ENCODE measurements at places on chromosomes 16 and 17. TPM values are rescaled to one million over a fixed set of nuclear protein-coding genes. Genes with fewer than 3 reads are reported as not detected.

- no peak for DNase-seq
Observed at GRCh38 chr17:81143200-81143527, 22.1 kb upstream of the PVALEF start.

DNA sequence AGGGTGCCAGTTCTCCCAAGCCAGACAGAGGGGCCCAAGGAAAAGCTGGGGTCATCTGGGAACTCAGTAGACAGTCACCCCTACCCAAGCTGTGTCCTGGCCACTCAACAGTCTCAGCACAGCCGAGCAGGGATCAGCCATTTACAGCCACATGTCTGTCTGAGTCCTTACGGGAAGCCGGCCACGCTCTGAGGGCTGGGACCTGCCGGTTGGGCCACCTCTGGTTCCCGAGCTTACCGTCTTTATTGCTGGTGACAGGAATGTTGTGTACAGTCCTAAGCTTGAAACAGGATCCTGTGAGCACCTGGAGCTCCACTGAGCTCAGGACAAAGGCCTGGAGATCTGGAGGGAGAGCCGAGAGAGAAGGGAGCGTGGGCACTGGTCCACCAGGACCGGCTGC is 59.8 kb downstream of the TIMM22 start:
- DNase-seq, result no peak

- no peak for DNase-seq
Observed at GRCh38 chr16:67216612-67217490, 10.1 kb upstream of the TMEM208 start.

The MILR1 gene
- polyA plus RNA-seq, result 11.6 TPM

- no peak for DNase-seq
Observed at GRCh38 chr16:23676924-23677480, 1.7 kb upstream of the PLK1 start.

DNA sequence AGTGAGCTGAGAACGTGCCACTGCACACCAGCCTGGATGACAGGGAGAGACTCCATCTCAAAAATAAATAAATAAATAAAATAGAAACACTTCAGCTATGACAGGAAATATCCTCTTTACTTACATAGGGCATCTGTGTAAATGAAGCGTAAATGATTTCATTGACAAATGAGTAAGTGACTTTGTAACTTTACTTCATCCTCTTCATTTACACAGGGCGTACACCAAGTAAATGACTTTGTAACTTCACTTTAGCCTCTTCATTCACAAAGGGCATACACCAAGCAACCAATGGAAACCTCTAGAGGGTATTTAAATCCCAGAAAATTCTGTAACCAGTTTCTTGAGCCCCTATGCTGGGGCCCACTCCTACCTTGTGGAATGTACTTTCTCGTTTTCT is 16.2 kb upstream of the KLHDC4 start:
- DNase-seq, result no peak

- DNase-seq, result no peak
Observed at GRCh38 chr17:20028443-20028842, 19.3 kb downstream of the SPECC1 start.

DNA sequence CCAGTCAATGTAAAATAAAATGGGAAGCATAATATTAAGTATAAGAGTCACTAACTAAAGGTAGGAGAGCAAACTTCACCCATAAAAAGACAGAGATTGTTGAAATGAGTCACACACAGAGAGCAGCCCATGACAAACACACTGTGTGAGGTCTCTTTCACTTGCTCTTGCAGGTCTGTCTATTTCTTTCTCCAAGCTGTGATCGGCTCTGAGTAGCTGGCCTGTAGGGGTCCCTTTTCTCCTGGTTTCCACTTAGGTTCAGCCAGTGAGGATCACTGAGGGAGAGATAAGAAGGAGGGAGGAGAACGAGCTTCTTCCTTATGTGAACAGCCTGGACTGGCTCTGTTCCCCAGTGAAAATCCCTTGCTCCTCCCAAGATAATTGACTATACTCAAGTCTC is 133.7 kb upstream of the HS3ST3A1 start:
- DNase-seq, result no peak

DNA sequence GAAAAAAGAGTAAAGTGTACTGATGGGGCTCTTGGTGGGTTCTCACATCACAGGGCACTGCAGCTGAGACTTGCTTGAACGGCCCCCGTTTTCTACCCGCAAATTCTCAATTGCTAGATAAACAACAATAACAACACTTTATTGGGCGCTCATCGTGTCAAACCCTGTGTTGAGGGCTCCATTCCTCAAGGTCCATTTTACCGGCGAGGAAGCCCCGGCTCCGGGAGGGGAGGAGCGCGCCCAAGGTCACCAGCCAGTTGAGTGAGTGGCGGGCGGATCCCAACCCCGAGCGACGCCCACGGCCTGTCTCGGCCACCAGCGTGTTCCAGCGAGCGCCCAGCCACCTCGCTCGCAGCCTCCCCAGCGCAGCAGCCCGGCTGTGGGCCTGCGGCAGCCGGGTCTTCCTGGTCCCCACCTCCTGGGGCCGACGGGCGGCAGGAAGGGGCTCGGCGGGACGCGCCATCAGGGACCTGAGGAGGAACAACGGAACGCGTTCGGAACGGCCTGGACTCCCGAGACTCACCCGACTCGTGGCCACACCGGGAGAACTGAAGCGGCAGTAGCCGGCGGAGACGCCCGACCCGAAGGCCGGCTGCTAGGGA is 373 bp downstream of the CMC2 start:
- peak; percentile 39 for DNase-seq

The SKAP1 gene
- polyA plus RNA-seq, result not detected

The SLC12A3 gene
- not detected for polyA plus RNA-seq

GRCh38 chr16:81456523-81457325 is 12.1 kb downstream of the CMIP start:
- DNase-seq, result no peak

DNA sequence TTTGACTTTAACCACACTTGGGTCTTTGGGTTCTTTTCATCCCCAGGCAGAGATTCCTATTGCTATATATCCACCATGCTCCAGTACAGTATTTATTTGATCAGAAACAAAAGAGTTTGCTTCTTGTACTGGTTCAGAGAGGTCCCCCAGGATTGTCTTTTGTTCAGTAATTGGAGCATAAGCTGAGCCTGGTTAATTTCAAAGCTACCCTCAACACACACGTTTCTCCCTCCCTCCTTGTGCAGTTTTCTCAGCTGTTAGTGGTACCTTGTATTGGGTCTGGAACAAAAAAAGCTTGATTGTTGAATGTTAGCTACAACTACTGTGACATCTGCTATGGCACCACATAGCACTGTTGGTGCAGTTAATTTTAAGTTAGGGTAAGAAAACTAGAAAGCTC is 50.0 kb downstream of the NUP93 start:
- no peak for DNase-seq

DNA sequence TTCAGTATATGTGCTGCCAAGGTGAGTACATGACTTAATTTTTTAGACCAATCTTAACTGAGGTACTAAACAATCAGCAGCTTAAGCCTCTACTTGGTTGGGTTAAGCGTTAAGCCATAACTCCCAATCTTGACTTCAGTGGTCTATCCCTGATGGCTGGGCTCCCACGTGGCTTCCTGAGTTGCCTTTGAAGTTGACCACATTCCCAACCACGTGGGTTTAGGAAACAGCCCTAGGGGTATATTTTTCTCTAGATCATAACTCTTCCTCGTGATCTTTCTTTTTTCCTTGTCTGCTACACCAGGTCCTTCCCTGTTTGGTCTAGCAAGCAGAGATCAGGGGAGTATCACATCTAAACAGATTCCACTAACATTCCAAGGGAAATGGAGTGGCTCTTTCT is 20.1 kb upstream of the PIRT start:
- no peak for DNase-seq
